ENCODE measurements at places on chromosomes 1 and 21.
A peak's percentile ranks its signal among the peaks of the same experiment; 100 is the strongest.

DNA sequence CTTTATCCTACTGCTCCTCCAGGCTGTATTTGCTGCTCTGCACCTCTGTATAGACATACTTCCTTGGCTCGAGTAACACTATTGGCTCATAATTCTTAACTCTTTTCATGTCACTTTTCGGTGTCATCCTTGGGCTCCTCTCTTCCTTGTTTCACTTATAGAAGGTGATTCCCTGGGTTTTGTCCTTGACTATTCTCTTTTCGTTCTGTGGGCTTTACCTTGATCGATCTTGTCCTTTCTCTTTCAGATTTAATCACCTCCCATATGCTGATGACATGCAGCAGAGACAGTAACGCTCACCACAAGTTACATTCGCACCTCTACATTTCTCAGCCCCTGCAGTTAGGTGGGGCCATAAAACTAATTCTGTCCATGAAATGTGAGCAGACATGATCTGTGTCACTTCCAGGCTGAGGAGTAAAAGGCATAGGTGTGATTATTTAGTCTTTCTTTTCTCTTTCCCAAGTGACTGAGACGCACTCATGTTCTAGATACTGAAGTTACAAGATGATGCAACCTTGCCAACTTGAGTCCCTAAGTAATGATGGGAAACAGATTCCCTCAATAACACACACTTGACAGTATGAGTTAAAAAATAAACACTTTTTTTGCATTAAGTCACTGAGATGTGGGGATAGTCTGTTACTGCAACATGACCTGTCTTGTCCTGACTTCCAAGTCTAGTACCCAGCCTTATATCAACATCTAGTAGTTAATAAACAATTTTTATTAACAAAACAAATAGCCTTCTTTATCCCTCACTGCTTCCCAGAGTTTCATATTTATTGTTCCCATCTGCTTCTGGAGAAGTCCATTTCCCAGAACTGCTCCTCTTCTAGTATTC, 49.9 kb upstream of the HAO2 start:
- no peak for DNase-seq

- DNase-seq: no peak
These were observed 4.1 kb upstream of the LSM10 start for GRCh38 chr1:36401602-36402503.

DNA sequence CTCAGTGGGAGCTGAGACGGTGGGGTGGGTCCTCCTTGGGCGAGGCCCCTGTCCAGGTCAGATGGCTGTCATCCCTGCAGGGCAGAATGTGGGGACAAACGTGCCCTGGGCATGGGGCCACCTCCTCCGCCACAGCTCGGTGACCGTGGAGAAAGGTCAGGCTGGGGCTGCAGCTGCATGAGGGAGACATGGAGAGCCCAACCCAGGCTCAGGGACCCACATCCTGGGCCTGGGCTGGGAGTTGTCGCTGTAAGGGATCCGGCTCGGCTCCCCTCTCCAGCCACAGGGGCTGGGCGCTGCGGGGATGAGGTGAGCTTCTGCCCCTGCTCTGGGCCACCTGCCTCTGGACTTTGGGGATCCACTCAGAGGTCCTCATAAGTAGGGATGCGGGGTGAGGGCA, 518 bp upstream of the PLCH2 start:
- no peak for DNase-seq

DNA sequence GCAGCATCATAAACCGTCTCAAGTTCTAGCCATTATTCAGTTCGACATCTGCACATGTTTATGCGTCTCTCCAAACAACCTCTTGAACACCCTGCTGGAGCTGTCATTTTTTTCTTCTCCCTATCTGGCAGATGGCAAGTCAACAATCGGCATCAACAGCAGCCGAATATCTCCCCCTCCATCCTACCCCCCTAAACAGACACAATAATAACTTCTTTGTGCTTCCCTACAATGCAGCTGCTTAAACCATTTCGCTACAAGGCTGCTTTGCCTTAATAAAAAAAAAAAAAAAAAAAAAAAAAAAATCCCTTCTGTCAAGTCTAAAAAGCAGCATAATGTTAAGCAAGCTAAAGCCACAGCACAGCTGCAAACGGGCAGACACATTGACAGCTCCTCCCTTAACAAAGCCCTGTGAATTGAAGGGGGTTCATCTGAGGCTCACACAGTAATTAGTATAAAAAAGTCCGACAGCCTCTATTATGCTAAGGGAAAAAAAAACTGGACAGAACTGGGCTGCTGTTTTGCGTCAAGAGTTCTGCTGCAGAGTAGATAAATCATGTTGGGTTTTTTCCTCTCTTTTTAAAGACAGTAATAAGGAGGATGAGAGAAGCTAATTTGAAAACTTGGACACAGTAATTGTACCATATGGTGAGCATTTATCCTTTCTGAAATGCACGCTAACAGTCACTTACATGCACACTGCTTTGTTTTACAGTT, 136.4 kb downstream of the AKT3 start:
- peak; percentile 16 for DNase-seq

GRCh38 chr1:40630488-40631223, 34.8 kb downstream of the RIMS3 start:
- DNase-seq: peak; percentile 62

DNA sequence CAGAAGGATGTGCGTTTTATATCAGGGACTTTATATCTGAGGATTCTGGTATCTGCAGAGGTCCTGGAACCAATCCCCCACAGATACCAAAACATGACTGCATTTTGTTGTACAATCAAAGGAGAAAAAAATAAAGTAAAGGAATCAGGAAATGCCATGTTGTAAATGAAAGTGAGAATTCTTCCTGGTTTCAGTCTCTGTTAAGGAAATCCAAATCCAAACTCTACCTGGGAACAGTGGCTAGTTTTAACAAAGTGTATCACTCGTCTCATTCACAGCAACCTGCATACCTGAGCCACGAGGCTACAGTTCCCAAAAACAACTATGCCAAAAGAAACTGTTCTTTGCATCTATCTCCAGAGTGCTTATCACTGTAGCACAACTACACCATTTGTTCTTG, 77.3 kb upstream of the ATF3 start:
- DNase-seq: no peak

- no peak for DNase-seq
These were observed 125.3 kb downstream of the LTN1 start for GRCh38 chr21:28867401-28867800.

GRCh38 chr1:116330342-116330652, 42.7 kb upstream of the ATP1A1 start:
- DNase-seq: no peak

- peak; percentile 56 for DNase-seq
These were observed 2.3 kb downstream of the TRIM46 start for GRCh38 chr1:155175927-155176371.

DNA sequence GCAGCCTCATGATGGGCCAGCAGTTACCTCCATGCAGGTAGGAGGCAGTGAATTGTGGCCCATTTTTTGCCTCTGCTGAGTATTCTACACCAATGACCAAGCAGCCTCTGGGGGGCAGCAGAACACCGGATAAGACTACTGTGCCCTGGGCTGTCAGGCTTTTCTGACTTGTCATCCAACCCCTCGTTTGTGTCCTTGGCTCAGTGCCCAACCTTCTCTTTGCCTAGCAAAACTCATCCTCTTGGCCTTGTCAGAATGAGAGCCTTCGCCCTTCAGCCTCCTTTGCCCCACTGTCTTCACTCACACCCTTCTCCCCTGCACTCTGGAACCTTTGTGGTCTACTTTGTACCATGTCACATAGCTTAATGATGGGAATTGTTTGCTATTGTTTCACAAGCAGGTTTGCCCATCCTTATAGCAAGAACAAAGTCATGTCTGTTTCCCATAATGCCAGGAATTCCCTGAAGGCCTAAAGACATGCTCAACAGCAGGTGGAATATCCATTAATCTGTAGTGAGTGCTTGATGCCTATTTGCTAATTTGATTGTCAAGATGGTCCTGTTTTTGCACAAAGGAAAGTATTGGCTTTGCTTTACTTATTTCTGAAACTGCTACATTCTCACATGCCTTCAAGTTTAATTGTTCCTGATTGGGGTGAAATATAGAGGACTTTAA, 255.9 kb downstream of the HHAT start:
- DNase-seq: peak; percentile 97

DNA sequence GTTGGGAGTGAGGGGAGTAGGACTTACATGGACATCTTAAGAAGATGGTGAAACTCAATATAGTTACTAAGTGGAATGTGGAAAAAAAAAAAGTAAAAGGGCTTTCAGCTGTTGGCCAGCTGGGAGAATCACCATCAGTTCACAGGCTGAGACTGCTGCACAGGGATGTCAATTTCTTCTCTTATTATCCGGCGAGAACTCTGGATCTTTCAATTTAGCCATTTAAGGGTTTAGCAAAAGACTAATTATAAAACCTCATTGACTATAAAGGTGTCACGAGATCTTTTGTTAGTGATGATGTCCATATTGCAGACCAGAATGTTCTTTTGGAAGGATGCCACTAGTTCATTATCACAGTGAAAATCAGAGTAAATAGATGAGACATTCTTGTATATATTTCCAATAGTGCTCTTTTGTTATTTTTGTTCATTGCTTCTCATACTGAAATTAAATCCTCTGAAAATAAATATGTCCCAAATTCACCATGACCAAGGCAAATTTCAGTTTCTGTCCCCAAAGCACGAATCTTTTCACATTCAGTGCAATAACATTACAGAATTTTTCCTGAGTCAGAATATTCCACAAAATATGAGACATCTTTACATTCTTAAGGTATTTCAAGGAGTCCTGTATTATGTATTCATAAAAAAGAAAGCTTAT, 266.1 kb downstream of the DNM3 start:
- DNase-seq: no peak

- DNase-seq: no peak
These were observed 31.5 kb downstream of the PALMD start for GRCh38 chr1:99677416-99677815.

DNA sequence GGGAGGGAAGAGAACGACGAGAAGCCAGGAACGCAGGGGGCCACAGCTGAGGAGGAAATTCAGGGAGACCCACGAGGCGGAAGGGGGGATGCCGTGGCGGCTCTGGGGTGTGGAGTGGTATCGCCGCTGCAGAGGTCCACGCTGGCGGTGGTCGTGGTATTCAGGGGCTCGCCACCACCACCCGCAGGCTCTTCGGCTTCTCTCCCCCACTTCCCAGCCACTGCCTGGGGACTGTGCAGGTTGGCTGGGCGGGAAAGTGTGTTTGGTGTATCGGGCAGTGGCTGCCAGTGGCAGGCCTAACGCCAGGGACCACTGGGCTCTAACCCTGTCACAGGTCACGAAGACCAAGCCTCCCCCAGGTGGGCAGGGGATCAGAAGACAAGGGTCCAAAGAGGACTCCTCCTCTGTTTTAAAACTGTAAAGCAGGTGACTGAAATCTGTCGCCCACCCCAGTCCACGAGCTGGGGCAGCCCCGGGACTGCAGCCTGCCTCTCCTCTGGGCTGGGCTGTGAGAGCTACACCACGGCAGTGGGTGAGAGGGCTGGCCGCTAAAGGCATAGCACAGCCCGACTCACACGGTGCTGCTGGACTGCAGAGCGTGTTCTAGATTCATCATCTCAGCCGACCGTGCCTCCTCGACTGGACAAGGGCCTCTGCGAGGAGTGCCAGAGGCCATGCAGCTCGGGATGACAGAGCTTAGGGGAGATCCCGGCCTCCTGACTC, 30.9 kb downstream of the SLC66A1 start:
- no peak for DNase-seq

DNA sequence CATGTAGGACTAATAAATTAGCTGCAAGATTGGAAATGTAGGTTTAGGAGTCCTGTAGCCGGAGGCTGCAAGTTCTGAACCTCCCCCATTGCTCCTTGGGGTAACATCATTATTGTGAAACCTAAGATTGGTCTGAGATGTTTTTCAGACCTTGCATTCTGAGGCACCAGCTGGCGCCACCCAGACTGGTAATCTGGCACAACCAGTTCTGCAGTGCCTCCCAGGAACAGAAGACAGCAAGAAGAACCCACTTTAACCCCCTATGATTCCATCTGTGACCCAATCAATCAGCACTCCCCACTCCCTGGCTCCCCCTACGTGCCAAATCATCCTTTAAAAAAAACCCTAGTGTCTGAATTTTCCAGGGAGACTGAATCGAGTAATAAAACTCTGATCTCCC, 11.6 kb upstream of the DNAJC6 start:
- no peak for DNase-seq

DNA sequence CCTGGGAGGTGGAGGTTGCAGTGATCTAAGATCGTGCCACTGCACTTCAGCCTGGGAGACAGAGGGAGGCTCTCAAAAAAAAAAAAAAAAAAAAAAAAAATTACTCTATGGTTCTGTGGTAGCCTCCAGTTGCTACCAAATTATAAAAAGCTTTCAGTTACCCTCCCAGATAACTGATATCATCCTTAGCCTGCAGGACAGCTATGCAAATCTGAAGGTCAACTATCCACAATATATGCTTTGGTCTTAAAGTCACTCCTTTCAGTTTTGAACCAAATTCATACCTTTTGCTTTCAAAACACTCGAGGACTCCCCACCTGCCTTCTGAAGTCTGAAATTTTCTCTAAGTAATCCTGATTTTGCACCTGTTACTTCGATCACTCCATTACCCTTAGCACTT, 3.1 kb downstream of the MIXL1 start:
- DNase-seq: no peak

DNA sequence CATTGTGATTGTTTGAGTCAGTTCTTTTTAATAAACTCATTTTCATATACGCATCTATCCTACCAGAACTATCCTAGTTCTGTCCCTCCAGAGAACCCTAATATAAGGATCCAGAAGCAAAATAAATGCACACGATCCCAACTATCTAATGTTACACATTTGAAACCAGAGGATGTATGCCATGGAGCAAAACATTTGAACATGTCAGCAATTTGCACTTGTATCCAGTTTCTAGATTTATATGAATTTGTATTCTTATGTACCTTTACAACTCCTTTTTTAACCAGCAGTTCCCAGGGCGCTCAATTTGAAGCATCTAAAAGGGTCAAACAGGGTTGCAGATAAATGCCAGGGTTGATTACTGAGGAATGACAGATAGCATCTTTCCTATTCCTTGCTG, 2.1 kb downstream of the EXTL2 start:
- no peak for DNase-seq

DNA sequence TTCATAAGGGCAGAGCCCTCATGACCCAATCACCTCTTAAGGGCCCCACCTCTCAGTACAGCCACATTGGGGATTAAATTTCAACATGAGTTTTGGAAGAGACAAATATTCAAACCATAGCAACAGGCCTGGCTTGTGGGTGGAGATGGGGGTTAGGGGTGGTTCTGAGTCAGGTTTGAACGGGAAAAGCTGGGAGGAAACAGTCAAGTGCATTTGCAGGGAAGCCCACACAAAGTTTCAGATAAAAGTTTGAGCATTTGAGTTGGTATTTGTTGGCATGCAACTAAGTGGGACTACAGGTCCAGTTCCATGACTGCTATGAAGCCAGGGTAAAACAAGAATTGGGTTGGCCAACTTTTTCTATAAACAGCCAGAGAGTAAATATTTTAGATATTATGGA, 21.0 kb upstream of the PADI2 start:
- DNase-seq: no peak

- DNase-seq: no peak
These were observed 57.9 kb downstream of the TTC3 start for GRCh38 chr21:37130971-37131370.

DNA sequence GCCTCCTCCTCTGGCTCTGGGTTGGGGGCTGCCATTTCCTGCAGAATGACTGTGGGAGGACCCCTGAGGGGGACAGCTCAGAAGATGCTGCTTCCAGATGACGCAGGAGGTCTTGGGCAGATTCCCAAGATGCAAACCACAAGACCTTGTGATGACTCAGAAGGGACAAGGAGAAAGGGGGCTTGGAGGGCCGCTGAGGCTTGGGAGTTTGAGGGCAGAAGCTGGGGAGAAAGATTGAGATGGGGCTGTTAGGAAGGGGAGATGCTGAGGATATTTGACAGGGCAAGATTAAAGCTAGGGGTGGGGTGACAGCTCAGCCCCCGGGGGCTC, 7.5 kb downstream of the PTPRU start:
- DNase-seq: no peak

Measured in BE2C (cell line).